Activated naive CD4-positive, alpha-beta T cell (primary cell): ENCODE measurements at places on chromosomes 3 and 15.

- DNase-seq: no peak
Observed at GRCh38 chr3:169137076-169137475, 526.4 kb downstream of the MECOM start.

GRCh38 chr3:17469954-17470353 lies 272.5 kb downstream of the TBC1D5 start:
- DNase-seq: no peak

DNA sequence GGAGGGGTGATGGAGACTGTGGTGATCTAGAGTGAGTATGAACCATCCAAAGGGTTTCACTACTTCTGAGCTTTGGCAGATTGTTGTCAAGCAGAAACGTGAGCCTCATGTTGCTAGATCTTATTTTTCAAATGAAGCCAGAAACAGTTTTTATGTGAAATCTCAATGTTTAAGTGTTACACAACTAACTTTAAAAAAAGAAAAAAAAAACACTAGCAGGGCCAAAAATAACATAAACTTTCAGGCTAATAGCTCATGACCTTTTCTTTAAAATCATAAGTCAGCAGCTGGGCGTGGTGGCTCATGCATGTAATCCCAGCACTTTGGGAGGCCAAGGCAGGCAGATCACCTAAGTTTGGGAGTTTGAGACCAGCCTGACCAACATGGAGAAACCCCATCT lies 2.1 kb upstream of the HTR3D start:
- DNase-seq: no peak

DNA sequence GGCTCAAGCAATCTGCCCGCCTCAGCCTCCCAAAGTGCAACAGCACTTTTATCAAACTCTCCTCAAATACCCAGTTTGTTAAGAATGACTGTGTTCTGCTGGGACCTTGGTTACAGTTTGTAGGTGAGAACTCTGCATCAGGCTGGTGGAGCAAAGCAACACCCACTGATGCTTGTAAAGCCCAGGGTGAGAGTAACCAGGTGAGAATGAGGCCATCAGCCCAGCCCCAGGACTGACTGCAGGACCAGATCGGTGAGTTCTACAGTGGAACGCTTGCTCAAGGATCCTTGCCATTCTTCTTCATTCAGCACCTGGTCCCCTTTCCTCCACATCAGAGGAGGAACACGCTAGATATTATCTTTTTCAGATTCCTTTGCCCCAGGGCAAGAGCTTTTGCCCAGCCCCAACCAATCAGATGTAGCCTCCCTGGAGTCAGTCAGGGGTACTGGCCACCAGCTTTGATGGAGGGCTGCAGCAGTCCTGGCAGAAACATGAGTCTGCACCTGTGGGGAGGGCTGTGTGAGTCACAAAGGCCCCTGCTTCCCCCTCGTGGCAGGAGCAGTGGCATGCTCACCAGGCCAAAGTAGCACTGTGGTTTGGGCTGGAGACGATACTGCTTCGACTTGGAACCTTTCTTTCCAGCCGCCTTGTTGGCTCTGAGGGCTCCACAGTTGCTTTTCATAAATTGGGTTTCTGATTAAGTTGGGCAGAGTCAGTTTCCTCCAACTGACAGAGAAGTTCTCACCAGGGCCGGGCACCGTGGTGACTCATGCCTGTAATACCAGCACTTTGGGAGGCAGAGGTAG lies 3.5 kb upstream of the SHISA5 start:
- DNase-seq: no peak

GRCh38 chr3:44914936-44915335 lies 40.5 kb downstream of the TGM4 start:
- no peak for DNase-seq

- DNase-seq: peak; percentile 1
Observed at GRCh38 chr15:92693691-92694331, 38.2 kb upstream of the FAM174B start.

DNA sequence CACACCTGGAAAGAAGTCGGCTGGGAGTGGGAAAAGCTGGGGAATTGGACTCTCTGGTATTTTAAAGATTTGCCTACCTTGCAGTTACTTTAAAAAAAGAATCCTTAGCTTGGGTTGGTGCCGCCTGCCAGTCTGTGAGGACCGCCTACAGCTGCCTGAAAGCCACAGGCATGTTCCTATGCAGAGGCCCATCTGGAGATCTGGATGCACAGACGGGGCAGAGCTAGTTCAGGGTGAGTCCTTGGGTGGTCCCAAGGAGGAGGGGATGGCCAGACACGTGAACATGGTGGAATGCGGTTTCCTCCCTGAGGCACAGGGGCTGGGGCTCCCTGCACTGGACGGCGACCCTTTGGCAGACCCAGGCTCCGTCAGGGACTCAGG lies 113.2 kb upstream of the IQSEC1 start:
- DNase-seq: no peak
